ENCODE measurements at places on chromosomes 12 and 14.

DNA sequence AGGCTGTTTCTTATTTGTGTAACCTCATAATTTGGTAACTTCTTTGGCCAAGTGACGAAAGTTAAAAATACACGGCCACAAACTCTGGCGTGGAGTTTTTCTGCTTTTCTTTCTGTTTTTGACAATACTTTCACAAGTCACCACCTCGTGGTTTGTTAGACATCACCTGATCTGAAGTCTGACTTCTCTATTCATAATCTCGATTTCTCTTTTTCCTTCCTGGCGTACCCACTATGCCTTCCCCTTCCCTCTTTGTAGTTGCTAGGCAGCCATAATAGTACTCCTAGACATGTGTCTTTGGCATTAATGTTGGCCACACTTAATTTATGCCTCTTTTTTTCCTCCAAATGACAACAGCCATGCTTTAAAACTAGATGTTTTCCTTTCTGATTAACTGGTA lies 97.6 kb downstream of the POLR3B start:
- no peak for DNase-seq

DNA sequence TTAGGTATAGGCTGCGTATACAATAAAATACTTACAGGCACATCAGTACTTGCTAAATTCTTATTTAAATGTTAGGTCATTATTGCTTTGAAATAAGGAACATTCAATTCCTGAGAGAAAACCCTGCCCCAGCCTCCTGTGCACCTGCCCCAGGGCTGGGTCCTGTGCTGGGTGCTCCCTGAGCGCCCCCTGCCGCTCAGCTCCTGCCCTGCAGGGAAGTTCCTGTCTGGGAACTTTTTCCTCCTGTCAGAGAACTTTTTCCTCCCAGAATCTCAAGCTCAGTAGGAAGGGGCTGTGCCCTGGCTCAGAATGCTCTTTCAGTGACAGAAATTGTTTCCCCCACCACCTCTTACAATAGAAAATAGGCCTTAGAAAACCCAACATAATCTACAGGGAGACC lies 751.1 kb downstream of the TMEM121 start:
- DNase-seq = no peak

- peak; percentile 64 for DNase-seq
Observed at GRCh38 chr14:22976620-22977433, 5.5 kb downstream of the AJUBA start.

DNA sequence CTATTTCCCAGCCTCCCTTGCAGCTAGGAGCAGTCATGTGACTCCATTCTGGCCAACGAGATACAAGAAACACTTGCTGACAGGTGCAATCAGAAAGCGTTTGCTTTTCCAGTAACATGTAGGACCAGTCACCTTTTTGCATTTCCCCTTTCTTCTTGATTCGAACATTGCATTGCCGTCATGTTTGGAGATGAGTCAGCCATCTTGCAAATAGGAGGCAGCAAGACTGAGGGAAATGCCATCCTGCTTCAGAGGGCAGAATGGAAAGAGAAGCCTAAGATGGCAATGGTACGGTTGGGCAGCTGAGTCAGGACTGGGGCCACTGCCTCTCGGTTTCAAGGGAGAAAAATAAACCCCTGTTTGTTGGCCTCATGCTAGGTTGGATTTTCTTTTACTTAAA lies 34.5 kb upstream of the GPR132 start:
- no peak for DNase-seq

DNA sequence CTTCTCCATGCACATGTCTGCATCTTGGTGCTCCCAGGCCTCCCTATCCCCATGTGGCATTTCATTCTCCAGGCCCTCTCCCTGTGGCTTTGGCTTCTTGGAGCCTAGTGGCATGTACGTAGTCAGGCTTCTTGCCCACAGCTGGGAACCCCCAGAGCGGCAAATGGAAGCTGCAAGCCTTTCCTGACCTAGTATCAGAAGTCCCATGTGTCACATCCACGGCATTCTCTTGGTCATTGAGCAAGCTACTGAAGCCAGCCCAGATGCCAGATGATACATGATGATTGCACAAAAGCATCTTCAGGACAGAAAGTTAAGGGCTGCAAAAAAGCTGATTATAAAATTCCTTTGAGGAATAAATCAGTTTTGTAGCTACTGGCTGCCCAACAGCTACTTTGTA lies 154.9 kb downstream of the PELI2 start:
- no peak for DNase-seq

DNA sequence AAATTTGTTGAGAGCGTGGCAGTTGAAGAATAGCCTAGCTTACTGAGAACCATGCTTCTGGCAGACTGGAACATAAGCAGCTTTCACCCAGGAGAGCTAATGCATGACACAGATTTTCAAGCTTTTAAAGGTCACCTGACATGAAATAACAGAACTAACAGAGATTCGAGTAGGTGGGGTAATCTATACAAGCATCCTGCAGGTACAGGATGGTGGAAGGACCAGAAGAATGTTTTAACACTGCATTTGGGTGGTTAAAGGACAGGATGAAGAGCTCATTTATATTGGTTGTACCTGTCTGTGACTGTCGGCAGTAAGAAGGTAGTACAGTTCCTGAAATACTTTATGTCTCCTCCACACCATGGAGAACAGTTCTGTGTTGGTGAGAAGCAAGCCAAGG lies 8.9 kb downstream of the PELI2 start:
- DNase-seq = no peak

DNA sequence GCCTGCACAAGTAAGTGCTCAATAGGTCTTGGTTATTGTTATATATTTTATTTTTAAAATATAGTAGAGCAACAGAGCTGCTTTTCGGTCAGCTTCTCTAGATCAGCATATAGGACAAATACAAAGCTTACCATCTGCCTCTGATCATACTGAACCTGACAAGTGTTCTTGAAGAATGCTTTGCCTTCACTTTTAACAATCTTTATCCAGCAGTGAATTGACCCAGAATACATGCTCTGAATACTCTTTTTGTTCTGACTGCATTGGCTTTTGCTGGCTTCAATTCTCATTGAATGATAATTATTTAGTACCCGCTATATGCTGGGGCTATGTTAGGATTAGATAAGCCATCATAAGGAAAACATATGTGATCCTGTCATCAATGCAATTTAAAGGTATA lies 137.8 kb downstream of the DHRS2 start:
- DNase-seq = no peak

DNA sequence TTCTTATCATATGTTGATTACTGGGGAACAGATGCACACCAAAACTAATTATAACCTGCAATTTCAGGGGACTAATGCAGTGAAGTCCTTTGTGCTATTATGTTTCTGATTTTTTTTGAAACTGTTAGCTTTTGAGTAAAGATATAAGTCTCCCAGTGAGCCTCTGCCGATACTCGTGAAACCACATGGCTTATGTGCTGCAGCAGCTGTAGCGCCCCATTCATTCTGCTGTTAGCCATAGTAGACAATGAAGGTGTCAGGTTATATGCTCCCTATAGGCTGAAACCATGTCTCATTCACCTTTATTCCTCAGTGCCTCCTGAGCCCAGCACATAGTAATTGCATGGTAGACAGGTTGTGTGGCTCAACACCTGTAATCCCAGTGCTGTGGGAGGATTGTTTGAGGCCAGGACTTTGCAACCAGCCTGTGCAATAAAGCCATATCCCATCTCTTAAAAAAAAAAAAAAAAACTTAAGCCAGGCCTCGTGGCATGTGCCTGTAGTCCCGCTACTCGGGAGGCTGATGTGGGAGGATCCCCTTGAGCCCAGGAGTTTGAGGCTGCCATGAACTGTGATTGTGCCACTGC lies 25.0 kb downstream of the GOLGA5 start:
- DNase-seq = no peak

- DNase-seq = no peak
Observed at GRCh38 chr12:46100551-46101484, 110.4 kb upstream of the SCAF11 start.

DNA sequence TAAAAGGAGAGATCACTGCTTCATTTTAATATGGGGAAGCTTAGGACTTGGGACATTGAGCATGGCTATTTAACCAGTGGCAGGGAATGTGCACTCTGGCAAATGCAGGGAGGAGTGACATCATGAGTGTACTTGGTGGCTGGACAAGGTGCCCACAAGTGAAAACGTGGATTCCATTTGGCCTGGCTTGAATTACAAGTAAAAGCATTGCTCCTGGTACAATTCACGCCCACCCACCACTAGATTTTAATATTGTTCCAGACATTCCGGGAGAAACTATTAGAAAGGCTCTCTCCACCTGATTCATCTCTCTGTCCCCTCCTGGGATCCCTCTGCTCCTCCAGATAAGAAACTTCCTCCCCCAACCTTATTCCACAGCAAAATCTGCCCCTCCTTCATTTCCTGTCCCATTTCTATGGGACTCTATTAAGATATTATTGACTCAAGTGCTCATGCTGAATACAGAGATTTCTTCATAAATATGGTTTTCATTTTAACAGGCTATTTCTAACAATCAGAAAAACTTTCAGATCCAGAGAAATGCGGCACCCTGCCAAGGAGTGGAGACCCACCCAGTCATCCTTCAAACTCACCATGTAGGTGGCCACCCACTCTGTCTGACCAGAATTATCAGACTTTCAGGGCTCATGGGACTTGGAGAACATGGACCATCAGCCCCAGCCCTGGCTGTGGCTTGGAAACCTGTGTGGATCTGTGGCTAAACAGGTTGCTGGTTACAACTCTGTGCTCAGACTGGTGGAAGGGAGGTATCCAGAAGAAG lies 43.2 kb downstream of the SSPN start:
- peak; percentile 61 for DNase-seq

GRCh38 chr14:103137689-103138300 lies 14.5 kb downstream of the TNFAIP2 start:
- DNase-seq = no peak

- no peak for DNase-seq
Observed at GRCh38 chr14:97027256-97027999, 230.2 kb downstream of the VRK1 start.

GRCh38 chr12:26768611-26769603 lies 64.1 kb downstream of the ITPR2 start:
- DNase-seq = no peak

GRCh38 chr12:120399531-120399930 lies 30.6 kb upstream of the MSI1 start:
- DNase-seq = peak; percentile 44

GRCh38 chr12:19223018-19223417 lies 93.5 kb downstream of the PLEKHA5 start:
- DNase-seq = no peak

GRCh38 chr14:96154900-96155299 lies 49.7 kb upstream of the BDKRB2 start:
- no peak for DNase-seq

DNA sequence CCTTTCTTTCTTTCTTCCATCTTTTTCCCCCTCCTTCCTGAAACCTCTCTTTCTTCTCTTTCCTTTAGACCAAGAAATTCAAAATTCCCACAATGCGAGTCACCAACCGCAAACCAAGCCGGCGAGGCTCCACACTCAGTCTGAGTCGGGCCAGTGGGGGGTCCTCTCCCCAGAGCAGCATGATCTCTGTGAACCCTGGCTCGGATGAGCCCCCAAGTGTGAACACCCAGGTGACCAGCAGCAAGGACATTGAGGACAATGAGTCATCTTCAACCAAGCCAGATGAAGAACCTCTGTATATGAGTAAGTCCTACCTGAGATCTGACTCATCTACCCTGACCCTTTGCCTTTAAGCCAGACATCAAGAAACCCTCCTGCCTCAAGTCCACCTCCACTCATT lies 88.6 kb upstream of the TMEM233 start:
- DNase-seq = peak; percentile 50

DNA sequence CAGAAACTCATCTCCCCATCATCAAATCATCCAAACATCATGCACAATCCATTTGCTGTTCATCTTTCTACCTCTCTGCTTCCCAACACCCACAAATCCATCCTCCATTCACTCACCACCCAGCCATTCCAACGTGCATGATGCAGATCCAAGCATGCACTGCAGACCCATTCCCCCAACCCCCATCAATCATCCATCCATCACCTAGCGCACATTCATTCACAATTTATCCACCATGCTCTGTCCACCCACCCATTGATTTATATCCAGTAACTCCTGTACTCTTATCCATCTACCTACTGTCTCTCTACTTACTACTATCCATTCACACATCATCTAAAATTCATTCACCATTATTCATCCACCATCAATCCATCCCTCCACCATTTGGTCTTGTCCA lies 4.0 kb upstream of the AMN start:
- no peak for DNase-seq

DNA sequence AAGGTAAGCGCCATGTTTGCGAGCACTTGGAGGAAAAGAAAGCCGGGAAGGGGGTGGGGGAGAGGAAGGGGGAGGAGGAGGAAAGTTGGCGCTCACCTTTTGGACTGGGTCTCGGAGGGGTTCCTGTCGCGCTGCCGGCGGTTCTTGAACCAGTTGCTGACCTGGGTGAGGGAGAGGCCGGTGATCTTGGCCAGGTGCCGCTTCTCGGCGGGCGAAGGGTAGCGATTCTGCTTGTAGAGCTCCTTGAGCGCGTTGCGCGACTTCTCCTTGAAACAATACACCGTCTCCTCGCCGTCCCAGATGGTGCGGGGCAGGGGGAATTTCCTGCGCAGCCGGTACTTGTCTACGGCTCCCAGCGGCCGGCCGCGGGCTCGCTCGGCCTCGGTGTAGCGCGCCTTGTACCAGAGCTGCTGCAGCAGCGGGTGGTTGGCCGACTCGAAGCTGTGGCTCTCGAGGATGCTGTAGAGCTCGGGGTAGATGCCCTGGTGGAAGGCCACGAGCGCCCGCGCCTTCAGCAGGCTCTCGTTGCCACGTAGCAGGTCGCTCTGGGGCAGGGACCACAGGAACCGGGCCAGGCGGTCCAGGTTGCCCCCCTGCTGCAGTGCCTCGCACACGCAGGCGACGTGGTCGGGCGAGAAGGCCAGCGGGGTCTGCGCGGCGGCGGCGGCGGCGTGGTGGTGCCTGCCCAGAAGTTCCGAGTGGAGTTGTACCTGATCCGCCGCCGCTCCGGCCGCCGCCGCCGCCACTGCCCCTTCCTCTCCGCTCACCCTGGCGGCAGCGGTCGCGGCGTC lies 840 bp downstream of the SIX4 start:
- peak; percentile 81 for DNase-seq

- DNase-seq = no peak
Observed at GRCh38 chr12:93902736-93903562, 225.8 kb downstream of the CRADD start.

DNA sequence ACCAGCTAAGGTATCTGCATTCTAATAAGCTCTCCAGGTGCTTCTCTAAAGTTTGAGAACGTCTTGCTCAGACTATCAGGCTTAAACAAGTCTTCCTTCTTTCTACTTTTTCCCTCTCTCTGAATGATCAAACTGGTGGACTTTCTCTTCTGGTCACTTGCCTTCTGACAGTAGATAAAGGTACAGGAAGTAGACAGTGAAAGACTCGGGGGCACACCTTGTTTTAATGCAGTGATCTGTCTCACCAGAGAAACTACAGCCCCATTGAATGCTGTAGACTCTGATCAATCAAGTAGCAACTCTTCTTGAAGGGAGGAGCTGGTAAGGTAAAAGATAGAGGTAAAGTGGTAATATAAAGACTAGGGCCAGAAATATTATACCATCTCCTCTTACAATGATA lies 48.1 kb upstream of the ATXN7L3B start:
- no peak for DNase-seq

GRCh38 chr12:55820679-55821078 lies 2.8 kb downstream of the ORMDL2 start:
- DNase-seq = peak; percentile 16
